ENCODE measurements at places on chromosomes 16 and 17. TPM values are rescaled to one million over a fixed set of nuclear protein-coding genes. Genes with fewer than 3 reads are reported as not detected.

OSBPL7 gene
- 6.8 TPM for total RNA-seq

CYB561 gene
- 45.8 TPM for total RNA-seq

RPL19 gene
- 1,008 TPM for total RNA-seq

PTX4 gene
- total RNA-seq: 0.16 TPM

GCGR gene
- not detected for total RNA-seq

HSD17B2 gene
- total RNA-seq: 1.5 TPM

CLDN7 gene
- total RNA-seq: 0.24 TPM

HOXB9 gene
- total RNA-seq: not detected

OR1F1 gene
- total RNA-seq: not detected

ASGR2 gene
- total RNA-seq: not detected

C17orf113 gene
- 0.49 TPM for total RNA-seq

KRTAP1-1 gene
- total RNA-seq: not detected

KCNH6 gene
- total RNA-seq: not detected

POLDIP2 gene
- total RNA-seq: 89.1 TPM

USP36 gene
- total RNA-seq: 45.4 TPM

ZG16B gene
- not detected for total RNA-seq

SLFN12 gene
- 24.5 TPM for total RNA-seq

KRT32 gene
- total RNA-seq: not detected

VMO1 gene
- total RNA-seq: not detected

TIMP2 gene
- 268 TPM for total RNA-seq
